ENCODE measurements at places on chromosomes 16 and 17. TPM values are rescaled to one million over a fixed set of nuclear protein-coding genes. Genes with fewer than 3 reads are reported as not detected.

DNA sequence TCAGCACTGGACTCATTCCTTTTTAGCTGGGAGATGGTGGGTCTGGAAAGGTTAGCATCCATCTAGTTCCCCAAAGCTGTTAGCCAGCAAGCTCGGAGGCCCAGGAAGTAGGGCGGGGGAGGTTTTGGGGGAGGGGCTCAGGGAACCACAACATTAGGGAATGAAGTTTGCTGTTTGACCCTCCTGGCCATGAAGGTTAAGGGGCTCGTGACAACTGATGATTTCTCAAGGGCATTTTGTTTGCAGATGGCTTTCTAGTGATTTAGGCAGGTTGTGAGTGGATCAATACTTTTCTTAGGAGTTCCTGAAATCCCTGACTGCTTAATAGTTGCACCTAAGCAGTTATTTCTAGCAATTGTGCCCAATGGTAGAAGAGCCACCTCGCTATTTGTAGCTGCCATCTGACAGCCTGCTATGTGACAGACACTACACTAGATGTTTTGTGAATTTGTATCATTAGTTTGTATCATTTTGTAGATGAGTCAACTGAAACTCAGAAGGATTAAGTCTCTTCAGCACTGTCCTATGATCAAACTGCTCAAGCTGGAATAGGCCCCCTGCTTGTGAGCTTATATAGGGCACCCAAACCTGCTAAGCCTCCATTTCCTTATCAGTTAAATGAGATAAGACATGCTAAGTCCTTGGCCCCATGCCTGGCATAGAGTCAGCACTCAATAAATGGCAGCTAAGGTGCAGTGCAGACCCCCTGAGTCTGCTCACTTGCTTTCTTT is 146.4 kb downstream of the IRX3 start:
- H3K27ac ChIP-seq, result no peak overlapping the region
- peaks cover 13% of the 10 kb centered on the region for H3K4me1 ChIP-seq
- H3K36me3 ChIP-seq, result no peaks in the 10 kb centered on the region
- H3K27me3 ChIP-seq, result no peaks in the 10 kb centered on the region
- H3K4me3 ChIP-seq, result no peak overlapping the region

DNA sequence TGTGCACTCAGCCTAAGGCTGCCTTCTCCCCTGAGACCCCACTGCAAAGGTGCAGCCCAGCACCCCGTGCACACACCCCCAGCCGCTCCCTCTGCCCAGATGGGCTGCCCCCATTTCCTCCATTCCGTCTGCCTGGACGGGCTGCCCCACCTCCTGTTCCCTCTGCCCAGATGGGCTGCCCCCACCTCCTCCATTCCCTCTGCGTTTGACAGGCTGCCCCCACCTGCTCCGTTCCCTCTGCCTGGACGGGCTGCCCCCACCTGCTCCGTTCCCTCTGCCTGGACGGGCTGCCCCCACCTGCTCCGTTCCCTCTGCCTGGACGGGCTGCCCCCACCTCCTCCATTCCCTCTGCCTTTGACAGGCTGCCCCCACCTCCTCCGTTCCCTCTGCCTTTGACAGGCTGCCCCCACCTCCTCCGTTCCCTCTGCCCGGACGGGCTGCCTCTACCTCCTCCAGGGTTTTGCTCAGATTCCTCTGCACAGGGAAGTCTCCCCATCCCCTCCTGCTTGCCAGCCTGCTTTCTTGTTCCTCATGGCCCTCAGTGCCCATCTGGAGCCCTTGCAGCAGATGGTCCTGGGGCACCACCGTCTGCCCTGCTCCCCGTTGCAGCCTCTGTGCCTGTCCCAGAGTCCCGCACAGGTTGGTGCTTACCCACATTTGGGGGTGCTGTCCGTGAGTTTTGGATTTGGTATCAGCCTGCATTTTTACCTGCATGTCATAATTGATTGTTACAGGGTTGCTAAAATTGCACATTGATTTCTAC is 23.4 kb upstream of the IL17C start:
- no peaks in the 10 kb centered on the region for H3K4me1 ChIP-seq
- no peaks in the 10 kb centered on the region for H3K27me3 ChIP-seq
- no peak overlapping the region for H3K27ac ChIP-seq
- DNase-seq, result no peak
- no peak overlapping the region for H3K4me3 ChIP-seq

DNA sequence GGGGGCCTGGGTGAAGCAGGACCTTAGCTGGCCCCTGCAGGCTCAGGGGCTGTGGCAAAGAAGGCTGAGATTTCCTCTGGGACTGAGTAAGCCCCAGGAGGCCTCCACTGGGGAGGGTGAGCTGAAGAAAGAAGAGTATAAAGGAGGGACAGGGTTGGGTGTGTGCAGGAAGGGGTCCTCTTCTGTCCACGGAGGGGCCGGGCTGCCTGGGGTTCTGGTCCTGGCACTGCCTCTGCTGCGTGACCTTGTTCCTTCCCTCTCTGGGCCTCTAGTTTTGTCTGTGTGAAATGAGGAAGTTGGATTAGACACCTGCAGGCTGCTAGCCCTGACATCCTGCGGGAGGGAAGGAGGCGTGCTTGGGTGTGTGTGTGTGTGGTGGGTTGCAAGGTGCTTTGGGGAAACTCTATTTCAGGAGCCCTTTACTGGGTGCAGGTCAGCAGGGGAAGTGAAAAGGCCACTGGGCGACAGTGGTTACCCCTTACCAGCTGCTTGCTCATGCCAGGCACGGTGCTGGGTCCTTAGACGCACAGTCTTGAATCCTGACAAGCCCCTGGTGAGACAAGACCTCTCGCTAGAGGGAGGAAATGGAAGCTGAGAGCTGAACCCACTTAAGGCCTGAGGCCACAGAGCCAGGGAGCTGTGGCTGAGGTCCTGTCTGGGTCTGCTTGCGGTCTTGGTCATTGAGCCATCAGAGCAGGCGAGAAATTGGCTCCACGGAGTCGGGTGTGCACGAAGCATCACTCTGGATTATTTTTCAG is 60.7 kb downstream of the OR1D5 start:
- DNase-seq, result no peak
- H3K4me3 ChIP-seq, result no peak overlapping the region
- no peaks in the 10 kb centered on the region for H3K36me3 ChIP-seq
- no peak overlapping the region for H3K27ac ChIP-seq
- no peaks in the 10 kb centered on the region for H3K27me3 ChIP-seq
- H3K4me1 ChIP-seq, result peaks cover 11% of the 10 kb centered on the region

DNA sequence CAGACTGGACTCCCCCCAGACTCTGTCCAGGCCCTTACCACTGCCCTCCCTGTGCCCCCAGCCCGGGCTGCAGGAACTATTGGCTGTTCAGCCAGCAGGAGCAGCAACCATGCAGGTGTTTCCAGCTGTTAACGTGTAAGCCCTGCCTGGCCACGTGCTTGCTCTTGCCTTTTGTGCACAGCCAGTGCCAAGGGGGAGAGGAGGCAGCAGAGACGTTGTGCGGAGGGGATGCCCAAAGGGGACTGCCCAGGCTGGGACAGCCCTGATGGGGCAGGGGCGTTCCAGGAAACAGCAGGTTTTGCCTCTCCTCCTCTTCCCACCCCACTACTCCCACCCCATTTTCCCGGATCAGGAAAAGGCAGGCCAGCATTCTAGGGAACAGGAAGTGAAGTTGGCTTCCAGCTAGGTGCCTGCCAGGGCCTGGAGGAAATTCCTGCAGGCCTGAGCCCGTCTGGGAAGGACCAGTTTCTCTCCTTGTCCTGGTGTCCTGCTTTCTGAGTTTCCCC is 16.7 kb upstream of the LASP1NB start:
- peaks cover 13% of the 10 kb centered on the region for H3K4me1 ChIP-seq
- H3K4me3 ChIP-seq, result no peak overlapping the region
- H3K27me3 ChIP-seq, result no peaks in the 10 kb centered on the region
- H3K36me3 ChIP-seq, result peaks cover 30% of the 10 kb centered on the region

DNA sequence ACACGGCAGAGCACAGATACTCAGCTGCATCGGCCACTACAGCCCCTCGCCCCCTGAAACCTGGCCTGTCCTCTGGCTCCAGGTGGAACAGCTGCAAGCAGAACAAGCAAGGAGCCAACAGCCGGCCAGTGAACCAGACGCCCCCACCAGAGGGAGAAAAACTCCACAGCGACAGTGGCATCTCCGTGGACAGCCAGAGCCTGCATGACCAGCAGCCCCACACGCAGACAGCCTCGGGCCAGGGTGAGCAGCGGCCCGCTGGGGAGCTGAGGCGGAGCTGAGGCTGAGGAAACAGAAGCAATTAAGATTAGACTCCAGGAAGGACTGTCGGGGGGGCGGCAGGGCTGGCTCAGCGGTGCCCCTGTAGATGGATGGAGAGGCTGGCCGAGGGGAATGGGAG is 16.7 kb downstream of the NGFR start:
- DNase-seq, result no peak
- H3K36me3 ChIP-seq, result no peaks in the 10 kb centered on the region
- H3K4me3 ChIP-seq, result no peak overlapping the region

PABPN1L gene
- not detected for total RNA-seq

DOC2A gene
- total RNA-seq, result 0.89 TPM
